ENCODE measurements at places on chromosomes 5 and 9.

DNA sequence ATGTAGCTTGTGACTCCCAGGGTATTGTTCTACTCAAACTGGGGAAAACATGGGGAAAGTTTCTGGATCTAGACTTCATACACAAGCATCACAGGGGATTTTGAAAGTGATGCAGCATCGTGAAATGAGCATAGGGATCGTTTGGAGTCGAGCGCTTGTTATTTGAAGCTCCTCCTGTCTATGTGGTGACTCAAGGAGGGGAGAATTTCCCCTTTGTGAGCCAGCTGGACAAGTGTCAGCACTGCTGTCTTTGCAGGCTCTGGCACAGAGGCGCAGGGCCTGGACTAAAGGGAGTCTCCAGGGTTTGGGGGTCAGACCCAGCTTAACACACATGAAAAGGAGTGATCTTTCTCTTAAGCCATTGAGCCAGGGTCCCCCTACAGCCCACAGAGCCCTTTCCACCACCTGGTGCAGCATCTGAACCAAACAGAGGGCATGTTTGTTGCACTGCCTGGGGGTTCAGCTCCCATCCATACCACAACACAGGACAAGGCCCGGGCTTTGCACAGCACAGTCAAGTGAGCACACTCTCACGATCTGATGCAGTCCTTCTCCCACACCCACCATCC lies 51.0 kb downstream of the IRF1 start:
- DNase-seq = peak; percentile 88

GRCh38 chr5:118946138-118946800 lies 42.1 kb downstream of the DTWD2 start:
- DNase-seq = no peak

GRCh38 chr5:67878933-67879332 lies 336.6 kb upstream of the PIK3R1 start:
- DNase-seq = no peak

- DNase-seq = no peak
Observed at GRCh38 chr9:88949425-88949824, 41.8 kb upstream of the S1PR3 start.

GRCh38 chr5:8350644-8351339 lies 481.8 kb downstream of the MTRR start:
- no peak for DNase-seq

- no peak for DNase-seq
Observed at GRCh38 chr5:156934450-156935211, 28.4 kb downstream of the TIMD4 start.

- DNase-seq = no peak
Observed at GRCh38 chr5:172144291-172144815, 43.7 kb downstream of the STK10 start.

DNA sequence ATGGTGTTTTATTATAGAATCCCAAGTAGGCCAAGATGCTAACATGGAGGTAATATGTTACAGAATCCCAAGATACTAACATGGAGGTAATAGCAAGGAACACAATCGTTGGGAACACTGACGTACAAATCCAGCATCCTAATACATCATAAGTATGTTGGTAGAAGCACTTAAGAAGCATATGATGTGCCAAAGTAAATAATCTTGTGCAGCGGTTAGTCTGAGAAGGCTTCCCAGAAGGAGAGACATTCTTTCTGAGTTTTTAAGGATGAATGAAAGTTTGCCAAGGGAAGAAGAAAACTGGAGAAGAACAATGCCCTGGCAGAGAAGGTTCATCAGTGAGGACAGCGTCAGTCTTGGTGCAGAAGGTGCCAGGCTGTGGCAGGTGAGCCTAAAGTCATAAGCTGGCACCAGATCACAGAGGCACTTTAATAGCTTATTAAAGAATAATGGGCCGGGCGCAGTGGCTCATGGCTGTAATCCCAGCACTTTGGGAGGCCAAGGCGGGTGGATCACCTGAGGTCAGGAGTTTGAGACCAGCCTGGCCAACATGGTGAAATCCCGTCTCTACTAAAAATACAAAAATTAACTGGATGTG lies 294.5 kb upstream of the PIK3R1 start:
- DNase-seq = no peak

DNA sequence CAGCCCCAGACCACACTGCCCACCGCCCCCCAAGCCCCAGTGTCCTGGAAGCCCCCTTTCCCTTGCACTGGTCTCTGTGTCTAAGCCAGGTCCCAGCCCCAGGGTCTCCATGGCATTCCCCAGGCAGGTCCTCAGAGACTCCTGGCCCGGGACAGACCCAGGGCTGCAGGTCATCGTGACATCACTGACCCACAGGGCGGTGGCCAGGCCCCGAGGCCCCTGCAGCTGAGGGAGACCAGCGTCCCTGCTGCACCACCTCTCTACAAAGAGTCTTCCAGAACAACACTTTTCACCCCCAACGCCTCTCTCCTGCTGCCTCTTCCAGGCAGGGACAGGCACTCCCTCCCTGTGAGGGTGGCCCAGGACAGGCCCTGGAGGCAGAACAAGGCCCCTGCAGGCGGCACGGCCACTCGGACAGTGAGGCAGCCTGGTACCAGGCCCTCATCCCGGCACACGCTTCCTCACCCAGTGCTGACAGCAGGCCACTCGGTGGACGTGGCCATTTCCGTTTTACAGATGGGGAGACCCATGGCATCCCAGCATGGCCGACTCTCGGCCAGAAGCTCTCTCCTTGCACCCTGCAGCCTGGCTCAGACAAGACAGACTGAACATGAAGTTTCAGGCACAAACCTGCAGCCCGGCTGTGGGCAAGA lies 136.4 kb downstream of the ADAMTS2 start:
- DNase-seq = no peak

Data from AG04449 (cell line).